ENCODE measurements at places on chromosomes 4 and X.

DNA sequence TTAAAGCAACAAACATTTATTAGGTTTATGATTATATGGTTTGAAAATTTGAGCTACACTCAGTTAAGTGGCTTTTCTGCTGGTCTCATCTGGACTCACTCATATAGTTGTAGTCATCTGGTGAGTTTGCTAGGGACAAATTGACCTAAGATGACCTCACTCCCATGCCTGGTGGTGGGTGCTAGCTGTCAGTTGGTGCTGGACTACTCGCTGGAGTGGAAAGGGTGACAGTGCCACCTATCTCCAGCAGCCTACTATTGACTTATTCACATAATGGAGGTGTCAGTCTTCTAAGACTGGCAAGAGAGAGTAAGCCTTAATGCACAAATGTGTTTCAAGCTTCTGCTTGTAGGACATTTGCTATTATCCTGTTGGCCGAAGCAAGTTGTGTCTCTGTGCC lies 88.2 kb downstream of the TASL start:
- no peak for DNase-seq

- no peak for DNase-seq
Measured at GRCh38 chr4:101693842-101694398, 96.6 kb upstream of the BANK1 start.

GRCh38 chrX:35122756-35123155 lies 180.2 kb downstream of the FAM47B start:
- DNase-seq, result no peak

DNA sequence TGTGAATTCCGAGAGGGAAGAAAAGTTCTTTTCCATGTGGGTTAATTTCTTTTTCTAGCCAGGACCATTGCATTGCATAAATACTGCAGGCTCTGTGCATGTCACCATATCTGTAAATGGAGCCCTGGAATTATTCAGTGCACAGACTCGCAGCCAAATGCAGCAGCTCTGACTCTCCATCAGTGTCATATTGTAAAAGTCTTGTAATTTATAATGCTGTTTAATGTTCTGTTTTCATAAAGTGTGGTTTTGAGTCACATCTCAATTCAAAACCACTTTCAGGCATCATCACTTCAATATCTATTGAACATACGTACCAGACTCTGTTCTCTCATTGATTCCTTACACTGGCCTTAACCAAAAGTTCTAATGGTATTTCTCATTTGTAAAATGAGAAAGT lies 193.9 kb upstream of the RPL34 start:
- no peak for DNase-seq

- no peak for DNase-seq
Measured at GRCh38 chrX:4043951-4044350, 330.5 kb upstream of the PRKX start.

DNA sequence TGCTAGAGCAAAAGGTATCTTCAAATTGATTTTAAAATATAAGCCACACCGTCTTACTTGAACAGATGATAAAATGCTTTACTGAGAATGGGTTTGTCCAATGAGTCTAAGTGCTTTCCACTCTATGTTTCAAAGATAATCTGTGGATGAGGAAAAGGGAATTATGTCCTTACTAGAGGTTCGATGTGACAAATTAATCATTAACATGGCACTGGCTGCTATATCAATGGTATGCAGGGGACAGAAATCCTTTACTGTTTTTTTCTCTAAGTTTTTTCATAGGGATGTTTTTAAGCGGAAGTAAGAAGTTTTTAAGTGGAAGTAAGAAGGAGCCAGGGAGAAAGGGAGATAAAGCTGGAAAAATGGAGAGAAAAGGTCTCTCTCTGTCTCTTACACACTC lies 38.0 kb downstream of the MID1IP1 start:
- no peak for DNase-seq

DNA sequence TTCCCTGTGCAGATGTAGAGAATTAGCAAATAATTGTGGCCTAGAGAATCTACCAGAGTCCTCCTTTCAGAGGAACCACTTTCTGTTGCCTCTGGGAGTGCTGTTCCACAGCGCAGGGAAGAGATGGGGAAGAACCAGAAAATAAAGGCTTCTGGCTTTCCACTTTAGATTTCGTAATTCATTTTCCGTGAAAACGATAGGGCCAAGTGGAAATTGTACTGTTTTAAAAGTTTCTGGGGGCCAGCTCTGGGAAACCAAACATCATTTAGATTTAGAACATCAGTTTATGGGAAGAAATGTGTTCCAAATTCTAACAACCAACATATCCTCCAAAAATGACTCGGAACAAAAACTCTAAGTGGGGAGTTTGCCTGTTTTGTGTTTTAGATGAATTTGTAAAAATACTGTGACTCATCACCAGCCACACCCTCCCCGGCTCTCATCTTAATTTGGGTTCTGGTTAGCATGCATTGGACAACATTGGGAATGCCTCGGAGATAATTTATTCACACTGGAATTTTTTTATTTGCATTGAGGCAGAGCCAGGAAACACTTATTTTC lies 65.2 kb upstream of the LNX1 start:
- DNase-seq, result no peak

- no peak for DNase-seq
Measured at GRCh38 chrX:340121-340520, 21.5 kb upstream of the GTPBP6 start.

- no peak for DNase-seq
Measured at GRCh38 chr4:108458681-108459080, 161.7 kb upstream of the RPL34 start.

GRCh38 chr4:67750691-67751090 lies 3.5 kb downstream of the GNRHR start:
- no peak for DNase-seq

DNA sequence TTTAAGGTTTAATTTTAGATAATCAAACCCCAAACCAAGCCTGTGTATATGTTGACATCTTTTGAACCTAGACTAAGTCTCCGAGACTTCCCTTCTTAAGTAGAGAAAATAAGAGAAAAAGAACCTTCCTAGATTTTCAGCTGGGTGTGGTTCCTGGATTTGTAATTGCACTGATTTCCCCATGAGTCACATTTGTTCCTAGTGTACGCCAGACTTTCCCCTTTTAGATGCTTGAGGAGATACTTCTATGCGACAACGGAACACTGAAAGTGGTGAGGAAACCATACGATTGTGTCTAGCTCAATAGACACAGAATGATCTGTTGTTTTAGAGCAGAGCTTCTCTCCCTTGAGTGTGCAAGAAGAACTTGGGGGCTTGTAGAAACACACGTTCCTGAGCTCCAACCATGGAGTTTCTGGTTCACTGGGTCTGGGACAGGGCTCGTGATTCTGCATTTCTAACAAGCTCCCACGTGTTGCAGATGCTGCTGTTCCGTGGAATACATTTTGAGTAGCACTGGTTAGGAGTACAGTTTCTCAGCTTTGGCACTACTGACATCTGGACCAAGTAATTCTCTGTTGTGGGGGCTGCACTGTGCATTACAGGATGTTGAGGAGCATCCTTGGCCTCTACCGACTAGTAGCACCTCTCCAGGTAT lies 87.1 kb downstream of the AMELX start:
- DNase-seq, result no peak

DNA sequence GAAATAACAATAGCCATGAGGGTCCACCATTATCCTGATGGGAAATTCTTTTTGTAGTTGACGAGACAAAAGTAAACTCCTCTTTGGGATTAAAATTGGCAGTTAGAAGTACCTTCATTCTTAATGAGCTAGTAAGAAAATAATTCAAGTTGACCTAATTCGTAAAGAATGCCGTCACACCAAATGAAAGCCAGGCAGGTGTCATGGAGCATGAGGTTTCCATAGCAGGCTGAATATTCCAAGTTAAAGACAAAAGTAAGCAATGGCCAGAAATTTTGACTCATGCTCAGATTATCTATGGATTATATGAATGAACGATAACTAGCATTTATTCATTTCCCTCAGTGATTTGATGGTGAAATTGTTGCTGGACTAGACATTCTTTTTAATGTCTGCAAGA lies 192.2 kb upstream of the FAT1 start:
- DNase-seq, result no peak

DNA sequence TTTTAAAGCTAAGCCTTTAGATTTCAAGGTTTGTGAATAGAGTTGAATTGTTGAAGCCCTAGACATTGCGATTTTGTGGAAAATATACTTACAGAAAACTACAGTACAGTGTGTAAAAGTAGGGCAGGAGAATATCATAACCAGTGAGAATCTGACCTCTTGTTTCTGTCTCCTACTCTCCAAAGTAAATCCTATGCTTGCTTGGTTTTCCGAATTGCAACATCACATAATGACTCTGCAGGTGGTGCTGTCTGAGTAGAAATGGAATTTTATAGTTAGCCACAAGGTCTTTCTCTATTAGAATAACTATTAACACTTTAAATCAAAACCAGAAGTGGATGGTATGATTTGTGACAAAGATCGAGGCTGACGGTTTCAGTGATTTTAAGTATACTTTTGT lies 505.6 kb downstream of the RAPGEF2 start:
- DNase-seq, result no peak

DNA sequence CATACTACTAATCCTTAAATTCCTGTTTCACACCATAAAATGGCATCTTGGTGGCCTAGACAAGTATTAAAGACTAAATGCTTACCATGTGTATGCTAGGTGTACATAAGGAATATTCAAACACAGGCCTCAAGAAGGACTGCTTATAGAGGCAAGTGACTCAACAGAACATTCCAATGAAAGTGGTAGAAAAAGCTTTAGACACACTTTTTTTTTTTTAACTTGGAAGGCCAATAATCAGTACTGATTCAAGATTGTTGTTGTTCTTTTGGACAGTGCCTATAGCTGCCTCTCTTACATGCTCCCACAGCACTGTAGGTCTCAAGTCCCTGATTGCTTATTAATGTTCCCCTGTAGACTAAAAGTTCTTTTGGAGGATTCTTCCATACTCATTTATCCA lies 77.6 kb downstream of the FBXL5 start:
- DNase-seq, result no peak

- DNase-seq, result no peak
Measured at GRCh38 chr4:82043081-82043808, 330.5 kb downstream of the HNRNPD start.

DNA sequence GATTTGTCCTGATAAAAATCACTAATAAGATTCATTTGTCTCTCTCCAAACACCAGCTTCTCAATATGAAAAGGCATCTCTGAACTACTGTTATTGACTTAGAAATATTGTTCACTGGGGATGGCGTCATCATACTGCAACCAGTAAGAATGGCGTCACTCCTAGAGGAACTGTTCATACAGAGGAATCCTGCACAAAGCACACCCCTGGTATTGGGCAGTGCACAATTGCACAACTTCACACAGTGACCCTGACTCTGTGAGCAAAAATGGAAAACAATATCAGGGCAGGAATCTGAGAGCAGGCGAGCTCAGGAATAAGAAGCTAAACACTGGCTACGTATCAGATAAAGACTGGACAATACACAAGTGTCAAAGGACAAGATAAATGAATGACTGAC lies 66.7 kb upstream of the PNPLA4 start:
- DNase-seq, result no peak

All from T-helper 1 cell (primary cell).